T1000 (cell line): ENCODE measurements at places on chromosomes 12 and 14.

GRCh38 chr14:105927096-105928060, 401.0 kb downstream of the TMEM121 start:
- DNase-seq: no peak

DNA sequence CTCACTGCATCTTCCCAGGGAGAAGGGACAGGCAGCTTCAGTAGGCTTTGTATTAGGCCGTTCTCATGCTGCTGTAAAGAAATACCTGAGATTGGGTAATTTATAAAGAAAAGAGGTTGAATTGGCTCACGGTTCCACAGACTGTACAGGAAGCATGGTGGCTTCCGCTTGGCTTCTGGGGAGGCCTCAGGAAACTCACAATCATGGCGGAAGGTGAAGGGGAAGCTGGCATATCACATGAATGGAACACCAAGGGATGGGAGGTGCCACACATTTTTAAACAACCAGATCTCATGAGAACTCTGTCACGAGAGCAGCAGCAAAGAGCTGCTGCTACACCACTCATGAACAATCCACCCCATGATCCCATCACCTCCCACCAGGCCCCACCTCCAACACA, 182.2 kb upstream of the SFSWAP start:
- DNase-seq: no peak

DNA sequence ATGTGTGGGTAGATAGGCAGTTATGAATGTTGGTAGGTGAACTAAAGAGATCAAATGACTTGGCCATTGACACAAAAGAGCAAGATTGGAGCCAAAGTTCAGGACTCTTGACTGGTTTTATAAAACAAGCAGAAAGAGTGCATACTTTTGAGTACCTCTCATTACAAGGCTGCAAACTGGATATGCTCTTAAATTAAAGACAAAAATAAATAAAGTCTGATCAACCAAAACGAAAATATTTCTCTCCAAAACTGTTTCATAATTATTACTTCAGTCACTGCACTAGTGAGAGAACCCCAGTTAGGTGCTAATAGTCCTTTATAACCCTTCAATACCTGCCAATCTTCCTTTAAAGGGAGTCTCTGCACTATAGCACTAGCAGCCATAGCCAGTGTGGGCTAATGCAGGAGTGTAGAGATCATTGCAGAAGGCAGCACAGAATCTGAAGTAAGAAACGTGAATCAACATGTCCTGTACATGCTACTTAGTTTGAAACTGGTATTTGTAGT, 147.1 kb downstream of the FOXA1 start:
- DNase-seq: no peak

DNA sequence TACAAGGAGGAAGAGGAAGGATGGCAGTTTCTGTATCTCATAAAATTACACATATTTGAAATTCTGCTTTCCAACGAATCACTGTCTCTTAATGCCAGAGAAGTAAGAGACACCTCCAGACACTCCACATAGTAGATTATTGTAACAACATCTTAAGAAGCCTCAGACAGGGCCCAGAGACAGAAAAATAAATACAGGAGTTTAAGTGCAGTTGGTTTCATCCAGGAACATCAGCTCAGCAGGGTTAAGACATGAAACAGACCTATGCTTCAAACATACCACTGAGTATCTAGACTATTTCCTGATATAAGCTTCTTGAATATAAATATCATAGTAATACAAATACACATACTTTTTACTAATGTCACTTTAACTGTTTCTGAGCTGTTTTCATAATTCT, 290.3 kb downstream of the ADAMTS20 start:
- no peak for DNase-seq
